Effector memory CD4-positive, alpha-beta T cell (primary cell): ENCODE measurements at places on chromosomes 7 and 10.

DNA sequence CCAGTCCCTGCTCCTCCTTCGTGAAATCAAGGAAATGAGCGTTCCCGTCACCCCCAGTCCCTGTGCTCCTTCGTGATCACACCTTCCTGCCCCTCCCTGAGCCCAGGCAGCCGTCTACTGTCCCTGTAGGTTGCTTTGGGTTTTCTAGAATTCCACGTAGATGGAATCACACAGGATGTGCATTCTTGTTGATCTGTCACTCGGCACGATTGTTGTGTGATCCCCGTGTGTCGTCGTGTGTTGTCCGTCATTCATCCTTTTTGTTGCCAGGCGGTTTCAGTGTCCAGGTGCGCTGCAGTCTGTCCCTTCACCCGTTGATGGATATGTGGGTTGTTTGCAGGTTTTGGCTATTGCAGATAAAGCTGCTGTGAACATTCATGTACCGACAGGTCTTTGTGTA, 9.4 kb downstream of the MTG1 start:
- no peak overlapping the region for H3K27ac ChIP-seq
- DNase-seq: no peak
- H3K27me3 ChIP-seq: no peaks in the 10 kb centered on the region

GRCh38 chr7:150939466-150939865, 38.7 kb downstream of the KCNH2 start:
- no peaks in the 10 kb centered on the region for H3K27me3 ChIP-seq
- H3K4me3 ChIP-seq: no peak overlapping the region
- no peaks in the 10 kb centered on the region for H3K36me3 ChIP-seq
- H3K4me1 ChIP-seq: peaks cover 33% of the 10 kb centered on the region
- DNase-seq: no peak

- no peak overlapping the region for H3K27ac ChIP-seq
- H3K4me1 ChIP-seq: no peaks in the 10 kb centered on the region
- no peak overlapping the region for H3K4me3 ChIP-seq
- DNase-seq: no peak
- H3K27me3 ChIP-seq: no peaks in the 10 kb centered on the region
These were observed 7.7 kb upstream of the CPVL start for GRCh38 chr7:29154076-29154475.

GRCh38 chr7:8561449-8561848, 128.0 kb downstream of the NXPH1 start:
- no peaks in the 10 kb centered on the region for H3K27me3 ChIP-seq
- no peak overlapping the region for H3K4me3 ChIP-seq
- H3K36me3 ChIP-seq: no peaks in the 10 kb centered on the region

GRCh38 chr10:96420228-96421009, 61.6 kb upstream of the OPALIN start:
- no peaks in the 10 kb centered on the region for H3K4me1 ChIP-seq
- DNase-seq: no peak
- peaks cover 4% of the 10 kb centered on the region for H3K27me3 ChIP-seq
- no peak overlapping the region for H3K27ac ChIP-seq

- H3K27me3 ChIP-seq: no peaks in the 10 kb centered on the region
- no peaks in the 10 kb centered on the region for H3K4me1 ChIP-seq
- H3K36me3 ChIP-seq: no peaks in the 10 kb centered on the region
- H3K27ac ChIP-seq: no peak overlapping the region
- H3K4me3 ChIP-seq: no peak overlapping the region
These were observed 52.5 kb downstream of the PRF1 start for GRCh38 chr10:70549962-70550458.

- H3K36me3 ChIP-seq: no peaks in the 10 kb centered on the region
- H3K4me1 ChIP-seq: no peaks in the 10 kb centered on the region
- DNase-seq: no peak
- H3K27me3 ChIP-seq: no peaks in the 10 kb centered on the region
- H3K4me3 ChIP-seq: no peak overlapping the region
- H3K27ac ChIP-seq: no peak overlapping the region
These were observed 94.9 kb downstream of the NXPH1 start for GRCh38 chr7:8528311-8528710.

- H3K36me3 ChIP-seq: no peaks in the 10 kb centered on the region
- DNase-seq: no peak
- H3K27ac ChIP-seq: no peak overlapping the region
- no peaks in the 10 kb centered on the region for H3K4me1 ChIP-seq
- no peak overlapping the region for H3K4me3 ChIP-seq
- no peaks in the 10 kb centered on the region for H3K27me3 ChIP-seq
These were observed 317.0 kb downstream of the BMPER start for GRCh38 chr7:34222316-34222715.

- H3K27me3 ChIP-seq: no peaks in the 10 kb centered on the region
- H3K27ac ChIP-seq: no peak overlapping the region
- no peak overlapping the region for H3K4me3 ChIP-seq
These were observed 339.5 kb upstream of the NRP1 start for GRCh38 chr10:33673839-33674415.

- H3K4me3 ChIP-seq: no peak overlapping the region
- no peaks in the 10 kb centered on the region for H3K36me3 ChIP-seq
- no peak overlapping the region for H3K27ac ChIP-seq
- H3K27me3 ChIP-seq: no peaks in the 10 kb centered on the region
- DNase-seq: no peak
- H3K4me1 ChIP-seq: no peaks in the 10 kb centered on the region
These were observed 2.3 kb downstream of the ZNF804B start for GRCh38 chr7:88761779-88762178.

- H3K4me3 ChIP-seq: no peak overlapping the region
- DNase-seq: no peak
- H3K36me3 ChIP-seq: no peaks in the 10 kb centered on the region
- no peak overlapping the region for H3K27ac ChIP-seq
These were observed 172.5 kb downstream of the BAMBI start for GRCh38 chr10:28849821-28850220.

- no peak for DNase-seq
- H3K4me3 ChIP-seq: no peak overlapping the region
- no peaks in the 10 kb centered on the region for H3K27me3 ChIP-seq
- no peak overlapping the region for H3K27ac ChIP-seq
- no peaks in the 10 kb centered on the region for H3K36me3 ChIP-seq
These were observed 26.0 kb upstream of the JMJD1C start for GRCh38 chr10:63491588-63492316.

GRCh38 chr10:1648648-1649047, 88.7 kb downstream of the ADARB2 start:
- H3K27ac ChIP-seq: no peak overlapping the region
- DNase-seq: no peak
- no peak overlapping the region for H3K4me3 ChIP-seq
- no peaks in the 10 kb centered on the region for H3K36me3 ChIP-seq
- no peaks in the 10 kb centered on the region for H3K27me3 ChIP-seq
- no peaks in the 10 kb centered on the region for H3K4me1 ChIP-seq

- H3K4me3 ChIP-seq: peak overlapping the region; percentile 11
- peak overlapping the region; percentile 52 for H3K27ac ChIP-seq
- no peaks in the 10 kb centered on the region for H3K36me3 ChIP-seq
- no peak for DNase-seq
- H3K4me1 ChIP-seq: peaks cover 57% of the 10 kb centered on the region
These were observed 17.0 kb downstream of the PRKCQ start for GRCh38 chr10:6563075-6563474.

DNA sequence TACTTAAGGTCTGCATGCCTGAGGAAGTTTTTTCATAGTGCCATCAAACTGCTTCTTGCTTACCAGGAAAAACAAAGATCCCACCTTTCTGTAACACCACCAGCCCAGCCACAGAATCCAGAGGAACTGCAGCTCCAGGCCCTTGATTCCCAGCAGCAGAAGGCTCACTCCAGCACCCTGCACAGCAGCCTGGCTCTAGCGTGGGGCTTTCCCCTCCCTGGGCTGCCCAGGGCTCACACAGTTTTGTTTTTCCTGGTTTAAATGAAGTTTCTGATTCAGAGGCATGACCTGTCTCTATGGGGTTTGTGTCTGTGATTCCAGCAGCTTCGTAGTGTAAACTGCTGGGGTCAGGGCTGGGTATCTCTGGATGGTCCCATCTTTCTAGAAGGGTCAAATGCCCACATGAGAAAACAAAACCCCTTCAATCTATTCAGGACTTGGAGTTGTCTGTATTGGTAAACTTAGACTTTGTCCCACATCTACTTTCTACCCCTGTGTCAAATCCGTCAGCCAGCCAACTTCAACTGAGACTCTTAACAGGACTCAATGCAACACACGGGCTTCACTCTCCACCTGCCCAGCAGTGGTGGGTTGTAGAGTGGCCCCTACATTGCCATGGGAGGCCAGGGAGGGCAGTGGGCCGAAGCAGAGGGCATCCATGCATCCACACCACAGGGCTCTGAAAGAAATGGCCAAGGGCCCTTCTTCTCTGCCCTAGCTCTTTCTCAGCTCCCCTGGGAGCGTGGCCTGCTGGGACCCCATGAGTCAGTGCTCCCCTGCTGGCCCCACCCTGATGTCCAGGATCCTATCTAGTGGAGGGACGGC, 73.6 kb downstream of the ATXN7L1 start:
- no peak for DNase-seq
- H3K27me3 ChIP-seq: no peaks in the 10 kb centered on the region
- no peaks in the 10 kb centered on the region for H3K36me3 ChIP-seq
- H3K27ac ChIP-seq: no peak overlapping the region

- DNase-seq: no peak
- no peaks in the 10 kb centered on the region for H3K4me1 ChIP-seq
- no peak overlapping the region for H3K4me3 ChIP-seq
- H3K27ac ChIP-seq: no peak overlapping the region
These were observed 17.3 kb upstream of the PRKAR2B start for GRCh38 chr7:107027208-107027607.

DNA sequence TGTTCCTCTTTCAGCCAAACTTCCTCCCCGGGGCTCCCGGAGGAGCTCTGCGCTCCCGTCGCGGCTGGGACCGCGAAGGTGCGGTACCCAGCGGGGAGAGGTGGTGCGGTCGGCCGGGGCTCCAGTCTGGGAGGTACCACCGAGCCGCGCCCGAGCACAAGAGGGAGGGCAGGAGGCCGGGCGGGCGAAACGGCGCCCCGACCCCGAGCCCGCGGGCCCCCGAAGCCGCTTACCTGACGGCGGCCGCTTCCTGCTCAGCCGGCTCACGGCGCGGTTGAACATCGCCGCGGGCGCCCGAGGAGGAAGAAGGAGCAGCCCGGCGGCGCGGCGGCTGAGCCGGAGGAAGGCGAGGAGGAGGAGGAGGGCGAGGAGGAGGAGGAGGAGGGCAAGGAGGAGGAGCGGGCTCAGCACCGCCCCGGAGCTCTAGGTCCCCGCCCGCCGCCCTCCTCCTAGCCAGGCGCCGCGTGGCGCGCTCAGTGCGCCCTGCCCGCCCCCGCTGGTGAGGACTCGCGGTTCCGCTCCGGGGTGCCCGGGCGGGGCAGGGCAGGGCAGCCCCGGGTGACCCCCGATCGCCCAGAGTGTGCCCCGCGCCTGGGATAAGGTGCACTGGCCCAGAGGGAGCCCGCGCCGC, at the start of gene RGS10:
Gene RGS10, minus strand, starts transcription at position 363 of the 631 bp plus-strand sequence. Its CDS starts 81 bp downstream, at position 282.
- DNase-seq: peak; percentile 65
- peak within 1 kb of the TSS; percentile 90 for H3K4me3 ChIP-seq
- H3K27ac ChIP-seq: peak within 1 kb of the TSS; percentile 80
- H3K4me1 ChIP-seq: peaks cover 25% of the 10 kb centered on the region

GRCh38 chr7:148983200-148984146, 44.8 kb downstream of the PDIA4 start:
- H3K4me3 ChIP-seq: peak overlapping the region; percentile 61
- H3K36me3 ChIP-seq: no peaks in the 10 kb centered on the region

GRCh38 chr10:100737355-100738054, 7.9 kb upstream of the PAX2 start:
- peaks cover 64% of the 10 kb centered on the region for H3K27me3 ChIP-seq
- no peak for DNase-seq
- no peak overlapping the region for H3K27ac ChIP-seq
- peaks cover 14% of the 10 kb centered on the region for H3K4me1 ChIP-seq

DNA sequence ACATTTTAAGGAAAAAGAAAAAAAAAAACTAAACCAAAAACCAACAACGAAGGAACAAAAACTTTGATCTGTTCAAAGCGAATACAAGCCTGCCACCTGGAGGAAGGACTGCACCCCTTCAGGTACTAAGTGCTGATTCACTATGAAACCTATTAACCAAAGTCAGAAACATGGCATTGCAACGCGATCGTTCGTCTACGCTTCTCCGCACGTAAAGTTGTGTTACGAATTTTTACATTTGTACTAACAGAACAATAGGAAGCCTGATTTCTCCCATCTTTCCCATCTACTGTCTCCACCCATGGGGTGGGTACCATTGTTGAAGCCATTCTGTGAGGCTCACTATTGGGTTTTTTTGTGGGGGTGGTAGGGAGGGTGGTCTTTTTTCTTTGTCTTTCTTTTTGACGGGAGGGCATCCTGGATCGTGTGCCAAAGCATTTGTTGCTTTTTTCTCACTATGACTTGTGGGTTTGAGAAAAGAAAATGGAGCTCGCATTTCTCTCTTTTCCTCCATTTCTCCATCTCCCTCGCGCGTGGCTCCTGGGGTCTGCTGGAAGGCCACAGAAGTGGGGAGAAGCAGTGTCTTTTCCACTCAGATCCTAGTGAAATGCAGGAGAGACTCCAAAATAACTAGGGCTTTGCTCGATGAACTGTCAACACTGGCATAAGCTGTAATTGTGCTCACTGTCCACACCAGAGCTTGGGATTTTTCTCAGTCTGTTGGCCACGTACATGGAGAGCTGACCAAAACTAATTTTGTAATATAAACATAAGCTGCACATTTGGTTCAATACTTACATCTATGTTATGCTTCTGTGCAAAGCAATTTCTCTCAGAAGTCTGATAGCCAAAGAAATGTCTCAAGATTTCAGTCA, 100.9 kb upstream of the YAE1 start:
- H3K36me3 ChIP-seq: no peaks in the 10 kb centered on the region
- H3K27ac ChIP-seq: no peak overlapping the region
- H3K4me1 ChIP-seq: no peaks in the 10 kb centered on the region
- no peak for DNase-seq

DNA sequence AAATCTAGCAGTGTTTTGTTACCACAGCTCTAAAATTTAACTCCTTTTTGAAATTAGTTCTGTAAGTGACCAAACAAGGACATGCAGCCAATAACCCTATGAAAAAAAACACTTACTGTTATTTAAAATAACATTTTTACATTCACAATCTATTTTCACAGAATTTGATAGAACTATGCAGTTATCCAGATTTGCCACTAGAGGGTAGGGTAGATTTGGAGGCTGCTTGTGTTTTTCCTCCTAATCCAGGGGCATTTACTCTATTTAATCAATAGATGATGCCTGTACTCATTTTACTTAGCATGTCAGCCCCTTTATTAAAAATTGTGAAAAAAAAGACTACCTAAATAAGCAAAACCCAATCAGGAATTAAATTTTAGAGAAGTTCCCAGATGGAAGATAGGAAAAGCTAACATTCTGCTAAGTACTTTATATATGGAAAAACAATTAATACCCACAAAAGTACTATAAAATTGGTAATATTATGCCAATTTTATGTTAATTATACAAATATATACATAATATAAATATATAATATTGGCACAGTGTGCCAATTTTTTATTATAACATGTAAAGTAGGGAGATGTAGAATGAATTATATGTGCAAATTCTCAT, 18.1 kb upstream of the LIPK start:
- DNase-seq: no peak
- H3K4me1 ChIP-seq: no peaks in the 10 kb centered on the region
- H3K4me3 ChIP-seq: no peak overlapping the region
- no peak overlapping the region for H3K27ac ChIP-seq
